ENCODE measurements at places on chromosomes 7 and 10.

DNA sequence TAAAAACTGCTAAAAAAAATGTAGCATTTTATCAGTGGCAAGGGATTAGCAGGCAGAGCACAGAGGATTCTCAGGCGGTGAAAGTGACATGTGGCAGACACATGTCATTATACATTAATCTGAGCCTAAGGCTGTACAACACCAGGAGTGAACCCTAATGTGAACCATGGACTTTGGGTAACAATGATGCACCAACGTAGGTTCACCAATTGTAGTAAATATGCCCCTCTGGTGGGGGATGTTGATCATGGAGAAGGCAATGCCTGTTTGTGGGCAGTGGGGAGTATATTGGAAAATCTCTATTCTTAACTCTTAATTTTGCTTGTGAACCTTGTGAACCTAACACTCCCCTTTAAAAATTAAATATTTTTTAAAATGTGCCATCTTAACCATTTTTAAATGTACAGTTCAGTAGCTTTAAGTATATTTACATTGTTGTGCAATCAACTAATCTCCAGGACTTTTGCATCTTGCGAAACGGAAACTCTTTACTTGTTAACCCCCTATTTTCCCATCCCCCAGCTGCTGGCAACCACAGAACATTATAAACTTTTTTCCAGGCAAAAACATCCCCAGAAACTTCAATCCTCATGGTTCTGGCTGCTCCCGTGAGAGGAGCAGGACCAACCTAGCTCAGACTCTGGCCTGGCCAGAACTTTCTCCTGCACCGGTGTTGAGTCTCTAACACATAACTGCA lies 29.9 kb downstream of the LRRC20 start:
- no peak for DNase-seq

DNA sequence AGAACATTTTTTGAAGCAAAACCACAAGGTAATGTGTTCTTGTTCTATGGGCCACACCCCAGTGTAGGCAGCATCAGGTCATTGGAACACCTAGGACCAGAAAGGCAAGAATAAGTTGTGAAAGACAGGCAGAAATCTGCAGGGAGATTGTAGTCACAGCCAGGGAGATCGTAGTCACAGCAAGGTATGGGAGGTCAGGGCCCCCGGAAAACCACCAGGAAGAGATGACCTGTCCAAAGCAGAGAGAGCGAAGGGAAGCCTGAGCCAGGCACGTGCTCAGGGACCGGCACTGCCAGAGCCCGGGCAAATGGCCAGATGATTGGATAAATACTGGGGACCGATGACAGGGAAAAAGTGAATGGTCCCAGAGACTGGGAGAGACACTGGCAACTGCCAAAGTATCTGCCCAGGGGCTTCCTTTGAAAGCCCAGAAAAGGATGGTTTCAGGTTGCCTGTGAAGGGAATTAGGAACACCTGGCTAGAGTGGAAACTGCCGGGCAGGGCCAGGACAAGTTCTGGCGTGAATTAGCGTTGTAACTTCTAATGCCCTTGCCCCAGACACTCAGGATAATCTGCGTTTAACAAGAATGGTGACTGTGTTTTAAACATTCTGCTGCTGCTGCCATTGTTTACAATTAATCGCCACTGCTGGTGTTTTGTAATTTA lies 3.9 kb upstream of the NOBOX start:
- DNase-seq = no peak

GRCh38 chr10:60661637-60662036 lies 116.6 kb upstream of the CDK1 start:
- DNase-seq = no peak

DNA sequence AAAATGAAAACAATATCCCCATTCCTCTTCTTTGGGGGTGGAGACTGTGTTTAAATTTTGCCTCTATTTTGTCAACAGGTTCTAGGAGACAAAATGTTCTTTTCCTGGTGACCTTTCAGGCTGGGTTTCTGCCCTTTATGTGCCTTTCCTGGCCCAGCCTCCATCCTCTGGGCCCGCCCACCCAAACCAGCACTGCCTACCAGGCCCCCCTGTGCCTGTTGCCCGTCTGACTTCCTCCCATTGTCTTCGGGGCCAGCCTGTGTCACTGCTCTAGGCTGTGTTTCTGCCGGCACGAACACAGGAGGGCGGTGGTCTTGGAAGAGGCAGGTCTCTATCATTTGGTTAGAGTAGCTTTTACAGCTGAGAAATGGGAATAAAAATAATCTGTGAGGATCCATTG lies 13.9 kb downstream of the TSPAN14 start:
- no peak for DNase-seq

GRCh38 chr7:100642534-100642907 lies 1.2 kb upstream of the TFR2 start:
- DNase-seq = no peak

DNA sequence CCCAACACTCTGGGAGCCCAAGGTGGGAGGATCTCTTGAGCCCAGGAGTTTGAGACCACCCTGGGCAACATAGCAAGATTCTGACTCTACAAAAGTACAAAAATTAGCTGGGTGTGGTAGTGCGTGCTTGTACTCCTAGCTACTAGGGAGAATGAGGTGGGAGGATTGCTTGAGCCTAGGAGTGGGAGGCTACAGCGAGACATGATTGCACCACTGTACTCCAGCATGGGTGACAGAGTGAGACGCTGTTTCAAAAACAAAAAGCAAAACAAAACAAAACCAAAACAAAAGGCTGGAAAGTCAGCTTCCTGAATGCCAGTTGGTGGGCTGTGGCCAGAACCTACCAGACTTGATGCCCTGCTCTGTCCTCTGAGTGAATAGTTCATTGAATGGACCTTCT lies 242.8 kb downstream of the PHTF2 start:
- DNase-seq = no peak

- DNase-seq = no peak
Measured at GRCh38 chr10:117537436-117537903, 5.1 kb upstream of the EMX2 start.

GRCh38 chr10:116160271-116160670 lies 112.7 kb downstream of the GFRA1 start:
- no peak for DNase-seq

GRCh38 chr7:111933609-111934008 lies 272.6 kb downstream of the DOCK4 start:
- no peak for DNase-seq

- DNase-seq = no peak
Measured at GRCh38 chr7:29865526-29865925, 59.2 kb downstream of the WIPF3 start.

DNA sequence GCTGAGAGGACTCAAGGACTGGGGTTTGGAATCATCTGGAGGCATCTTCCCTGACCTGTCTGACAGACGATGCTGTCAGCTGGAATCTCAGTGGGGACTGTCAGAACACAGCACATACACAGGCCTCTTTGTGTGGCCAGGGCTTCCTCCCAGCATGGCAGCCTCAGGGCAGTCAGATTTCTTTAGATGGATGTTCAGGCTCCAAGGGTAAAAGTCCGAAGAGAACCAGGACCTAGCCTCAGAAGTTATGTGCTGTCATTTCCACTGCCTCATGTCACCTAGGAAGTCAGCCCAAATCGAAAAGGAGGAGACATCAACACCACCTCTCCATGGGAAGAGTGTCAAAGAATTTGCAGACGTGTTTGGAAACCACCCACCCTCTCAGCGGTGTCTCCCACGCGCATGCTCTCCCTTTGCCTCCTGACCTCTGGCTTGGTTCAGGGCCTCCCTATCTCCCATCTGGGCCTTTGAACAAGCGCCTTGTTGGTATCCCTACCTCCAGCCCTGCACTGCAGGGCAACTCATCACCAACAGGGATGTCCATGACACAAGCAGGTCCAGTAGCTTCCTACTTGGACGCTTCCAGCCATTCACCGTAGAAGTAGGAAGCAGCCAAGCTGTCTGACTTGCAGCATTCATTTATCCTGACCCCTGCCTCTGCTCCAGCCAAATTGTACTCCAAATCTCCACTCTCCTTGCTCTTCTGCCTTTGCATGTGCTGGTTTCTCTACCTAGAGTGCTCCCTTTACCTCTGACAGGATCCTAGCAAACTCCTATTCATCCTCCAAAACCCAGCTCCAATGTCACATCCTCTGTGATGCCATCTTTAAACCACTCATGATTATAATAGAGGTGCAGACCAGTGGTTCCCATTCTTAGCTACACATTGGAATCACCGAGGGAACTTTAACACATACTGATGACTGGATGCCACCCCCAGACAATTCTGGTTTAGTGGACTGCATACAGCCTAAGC lies 121.6 kb downstream of the OAT start:
- no peak for DNase-seq

DNA sequence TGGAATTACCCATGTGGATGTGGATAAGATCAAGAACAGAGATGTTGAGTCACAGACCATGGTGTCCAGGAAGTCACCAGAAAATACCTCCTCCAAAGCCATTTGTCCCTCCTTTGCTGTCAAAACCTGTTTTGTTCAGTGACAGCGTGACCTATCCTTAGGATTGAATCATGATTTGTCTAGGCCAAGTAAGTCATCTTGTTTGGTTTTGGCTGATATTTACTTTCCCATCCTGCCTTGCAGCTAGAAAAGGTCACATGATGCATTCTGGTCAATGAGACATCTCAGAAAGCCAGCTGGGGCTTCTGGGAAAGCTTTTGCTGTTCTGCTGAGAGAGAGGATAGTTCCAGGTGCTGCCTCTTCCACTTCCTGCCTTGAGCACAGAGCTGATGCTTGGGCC lies 225.3 kb upstream of the ZMIZ1 start:
- DNase-seq = no peak

GRCh38 chr10:119100434-119101238 lies 3.3 kb upstream of the DENND10 start:
- no peak for DNase-seq

- DNase-seq = no peak
Measured at GRCh38 chr10:102603946-102604345, 40.3 kb upstream of the TRIM8 start.

GRCh38 chr10:97822261-97822687 lies 27.4 kb upstream of the GOLGA7B start:
- no peak for DNase-seq

- DNase-seq = no peak
Measured at GRCh38 chr7:119571666-119572065, 701.3 kb upstream of the KCND2 start.

DNA sequence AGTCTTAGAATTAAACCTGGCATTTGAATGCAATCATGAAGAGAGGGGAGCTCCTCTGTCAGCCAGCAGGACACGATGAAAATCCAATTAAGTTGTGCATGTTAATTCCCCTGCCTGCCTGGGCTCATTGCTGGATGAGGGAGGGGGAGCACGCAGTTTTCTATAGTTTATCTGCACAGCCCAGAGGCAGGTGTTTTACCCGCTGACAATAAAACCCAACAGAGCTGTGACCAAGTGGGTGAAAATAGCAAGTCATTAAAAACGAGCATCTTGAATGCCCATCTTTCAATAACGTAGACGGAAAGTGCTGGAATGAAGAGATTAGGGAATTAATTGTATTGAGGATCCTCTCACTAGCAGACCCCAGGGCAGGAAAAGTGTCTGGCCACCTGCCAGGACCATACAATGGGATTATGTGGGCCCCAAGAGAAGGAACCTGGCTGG lies 100.1 kb upstream of the FAM20C start:
- no peak for DNase-seq

DNA sequence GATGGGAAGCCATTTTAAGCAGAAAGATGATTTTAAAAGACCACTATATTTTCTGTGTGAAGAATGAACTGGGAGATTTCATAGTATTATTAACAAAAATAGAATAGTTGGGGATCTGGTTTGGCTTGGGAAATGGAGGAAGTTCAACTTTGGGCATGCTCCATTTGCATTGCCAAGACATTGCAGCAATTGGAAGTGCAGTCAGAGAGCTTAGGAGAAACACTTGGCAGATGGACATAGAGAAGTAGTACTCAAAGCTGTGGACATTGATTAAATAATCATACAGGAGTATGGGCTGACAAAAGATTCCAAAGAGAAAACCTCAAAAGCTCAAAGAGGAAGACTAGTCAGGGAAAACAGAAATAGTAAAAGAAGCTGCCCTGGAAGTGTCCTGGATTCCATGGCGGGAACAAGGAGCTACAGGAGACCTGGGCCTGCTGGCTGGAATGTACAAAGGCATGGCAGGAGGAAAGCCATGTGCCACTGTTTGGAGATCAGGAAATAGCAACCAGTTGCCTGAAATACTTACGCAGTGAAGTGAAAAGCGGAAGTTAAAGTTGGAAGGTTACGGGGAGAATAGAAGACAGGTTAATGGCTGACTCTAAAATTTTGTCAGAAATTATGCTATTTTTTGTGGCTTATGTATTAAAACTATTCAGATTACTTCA lies 93.6 kb upstream of the MXI1 start:
- DNase-seq = no peak

DNA sequence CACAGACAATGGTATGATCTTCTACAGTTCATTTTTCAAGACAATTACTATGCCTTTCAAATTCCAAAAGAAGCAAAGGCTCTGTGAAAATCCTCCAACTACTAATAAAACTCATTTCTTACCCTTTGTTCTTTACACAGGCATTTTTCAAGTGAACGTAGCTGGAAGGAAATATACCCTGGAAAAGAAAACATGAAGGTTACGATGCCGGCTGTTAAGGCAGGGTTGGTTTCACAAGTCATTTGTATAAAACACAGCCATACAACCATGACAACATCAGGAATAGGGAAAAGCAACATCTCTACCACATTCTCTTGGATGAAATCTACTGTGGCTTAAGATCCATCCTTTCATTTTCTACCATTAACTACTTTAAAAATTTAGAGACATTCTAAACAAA lies 207.9 kb downstream of the DOCK4 start:
- no peak for DNase-seq

DNA sequence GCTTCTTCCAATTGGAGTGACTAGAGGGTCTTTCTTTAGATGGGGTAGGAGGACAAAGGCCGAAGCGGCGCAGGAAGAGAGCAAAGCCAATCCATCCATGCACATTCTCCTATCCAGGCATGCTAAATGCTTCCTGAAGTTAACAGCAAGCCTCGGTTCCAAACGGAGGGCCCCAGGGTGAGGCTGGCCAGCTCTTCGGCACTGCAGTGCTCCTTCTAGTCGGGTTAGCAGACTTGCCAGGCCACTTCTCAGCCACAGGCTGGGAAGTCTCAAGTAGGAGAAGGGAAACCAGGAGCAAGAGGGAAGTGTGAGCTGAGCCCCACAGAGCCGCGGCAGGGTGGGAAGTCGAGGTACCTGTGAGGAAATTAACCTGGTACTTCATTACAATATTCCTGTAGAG lies 253.8 kb upstream of the INHBA start:
- DNase-seq = no peak

DNA sequence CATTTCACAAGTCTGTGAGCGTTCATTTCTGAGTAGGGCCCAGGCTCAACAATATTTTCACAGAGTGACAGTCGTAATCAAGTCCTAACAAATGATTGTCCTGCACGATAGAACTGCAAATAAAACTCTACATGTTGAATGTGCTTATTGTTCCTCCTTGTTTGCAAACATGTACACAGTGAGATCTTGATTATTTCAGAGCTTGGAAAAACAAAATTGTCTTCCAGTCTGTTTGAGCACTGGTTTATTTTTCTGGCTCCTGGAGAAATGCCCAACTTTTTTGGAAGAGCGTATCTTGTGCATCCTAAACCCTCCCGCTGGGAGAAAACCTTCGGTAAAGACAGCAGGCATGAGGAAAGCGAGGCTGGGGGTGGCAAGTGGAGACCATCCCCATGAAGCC lies 91.1 kb downstream of the TEX36 start:
- DNase-seq = no peak
